ENCODE measurements at places on chromosomes 5 and 9.

- no peak for DNase-seq
Measured at GRCh38 chr5:139395844-139396640, 1.1 kb upstream of the PROB1 start.

DNA sequence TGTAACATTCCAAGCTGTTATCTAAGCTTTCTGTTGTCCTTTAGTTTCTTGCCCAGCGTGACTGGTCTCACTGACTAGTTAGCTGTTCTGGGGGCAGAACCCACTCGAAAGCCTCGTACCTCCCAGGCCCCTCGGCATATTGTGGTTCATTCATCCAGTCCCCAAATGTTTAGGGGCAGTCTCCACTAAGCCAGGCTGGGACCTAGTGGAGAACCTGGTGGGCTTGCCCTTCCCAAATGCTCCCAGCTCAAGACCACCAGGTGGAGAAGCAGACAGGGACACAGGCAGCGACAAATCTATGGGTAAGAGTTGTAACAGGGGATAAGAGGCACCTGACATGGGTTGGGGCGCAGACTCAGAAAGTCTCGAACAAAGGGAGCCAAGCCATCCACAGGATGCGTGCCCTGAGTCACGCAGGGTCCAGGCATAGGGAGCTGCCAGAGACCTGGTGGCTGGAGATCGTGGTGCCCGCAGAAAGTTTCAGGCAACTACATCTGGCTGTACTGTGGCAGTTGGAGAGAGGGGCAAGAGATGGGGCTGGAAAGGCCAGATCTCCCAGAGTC is 851 bp upstream of the EEIG1 start:
- no peak for DNase-seq

DNA sequence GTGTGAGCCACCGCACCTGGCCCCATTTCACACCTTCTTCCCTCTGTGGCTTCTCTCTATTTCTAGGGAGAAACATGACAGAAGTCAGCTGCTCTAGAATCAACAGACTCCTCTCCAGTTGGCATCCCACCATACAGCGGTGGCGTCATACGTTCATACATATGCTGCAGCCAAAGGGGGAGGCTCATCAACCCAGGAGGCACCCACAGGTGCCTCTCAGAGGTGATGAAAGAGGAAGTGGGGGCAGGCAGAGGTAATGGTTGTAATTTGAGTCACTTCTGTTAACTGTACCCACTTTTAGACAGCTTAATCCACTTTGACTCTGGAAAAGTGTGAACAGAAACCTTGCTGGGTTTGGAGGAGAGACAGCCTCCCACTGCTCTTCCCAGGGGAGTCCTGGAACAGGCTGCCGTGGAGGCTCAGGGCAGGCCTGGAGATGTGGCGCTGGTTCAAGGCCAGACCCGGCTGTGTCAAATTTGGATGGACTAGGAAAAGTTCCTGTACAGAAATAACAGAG is 47.3 kb upstream of the SUB1 start:
- no peak for DNase-seq

DNA sequence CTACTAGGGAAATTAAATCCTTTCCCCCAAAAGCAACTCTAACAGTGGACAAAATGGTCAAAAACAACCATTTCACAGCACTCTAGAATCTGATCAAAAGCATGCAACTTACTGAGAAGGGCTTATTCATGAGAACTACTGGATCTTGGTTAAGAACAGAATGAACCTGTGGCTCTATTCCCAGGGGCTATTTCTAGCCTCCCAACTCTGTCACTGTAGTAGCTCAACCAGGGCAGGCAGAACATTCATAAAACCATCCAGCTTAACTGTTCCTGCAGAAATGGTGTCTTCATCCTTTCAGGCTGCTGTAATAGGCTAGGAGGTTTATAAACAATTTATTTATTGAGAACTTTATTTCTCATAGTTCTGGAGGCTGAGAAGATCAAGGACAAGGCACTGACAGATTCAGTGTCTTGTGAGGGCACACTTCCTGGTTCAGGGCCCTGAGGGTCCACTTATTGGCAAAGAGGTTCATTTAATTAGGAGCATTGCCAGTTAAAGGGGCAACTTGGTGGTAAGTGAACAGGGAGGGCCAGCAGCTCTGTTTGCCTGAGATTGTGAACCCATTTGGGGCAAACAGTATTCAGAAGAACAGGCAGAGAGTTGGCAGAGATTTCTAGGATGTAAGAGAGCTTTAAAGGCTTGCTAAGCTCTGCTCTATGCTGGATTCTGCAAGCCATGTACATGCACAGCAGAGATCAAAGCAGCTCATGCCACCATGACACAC is 238.5 kb upstream of the FBXL7 start:
- no peak for DNase-seq

- DNase-seq = no peak
Measured at GRCh38 chr5:127919006-127919796, 164.4 kb upstream of the SLC12A2 start.

DNA sequence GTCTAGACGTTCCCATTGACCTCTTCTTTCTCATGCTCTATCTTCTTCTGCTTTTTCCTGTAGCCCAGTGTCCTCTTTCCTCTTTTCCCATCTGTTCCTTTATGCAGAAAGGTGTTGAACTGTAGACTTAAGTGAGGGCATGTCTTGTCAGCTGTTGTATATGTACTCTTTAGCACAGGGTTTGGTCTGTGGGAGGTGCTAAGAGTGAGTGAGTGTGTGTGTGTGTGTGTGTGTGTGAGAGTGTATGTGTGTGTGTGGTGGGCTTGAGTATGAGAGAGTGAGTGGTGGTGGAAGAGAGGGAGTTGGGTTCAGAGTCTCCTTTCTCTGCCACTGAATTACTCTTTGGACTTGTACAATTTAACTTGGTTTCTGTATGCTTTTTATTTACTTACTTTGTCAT is 10.3 kb upstream of the ROPN1L start:
- DNase-seq = no peak

GRCh38 chr9:135601988-135602387 is 37.4 kb downstream of the GLT6D1 start:
- no peak for DNase-seq

GRCh38 chr9:96605328-96605727 is 14.3 kb downstream of the CDC14B start:
- no peak for DNase-seq

DNA sequence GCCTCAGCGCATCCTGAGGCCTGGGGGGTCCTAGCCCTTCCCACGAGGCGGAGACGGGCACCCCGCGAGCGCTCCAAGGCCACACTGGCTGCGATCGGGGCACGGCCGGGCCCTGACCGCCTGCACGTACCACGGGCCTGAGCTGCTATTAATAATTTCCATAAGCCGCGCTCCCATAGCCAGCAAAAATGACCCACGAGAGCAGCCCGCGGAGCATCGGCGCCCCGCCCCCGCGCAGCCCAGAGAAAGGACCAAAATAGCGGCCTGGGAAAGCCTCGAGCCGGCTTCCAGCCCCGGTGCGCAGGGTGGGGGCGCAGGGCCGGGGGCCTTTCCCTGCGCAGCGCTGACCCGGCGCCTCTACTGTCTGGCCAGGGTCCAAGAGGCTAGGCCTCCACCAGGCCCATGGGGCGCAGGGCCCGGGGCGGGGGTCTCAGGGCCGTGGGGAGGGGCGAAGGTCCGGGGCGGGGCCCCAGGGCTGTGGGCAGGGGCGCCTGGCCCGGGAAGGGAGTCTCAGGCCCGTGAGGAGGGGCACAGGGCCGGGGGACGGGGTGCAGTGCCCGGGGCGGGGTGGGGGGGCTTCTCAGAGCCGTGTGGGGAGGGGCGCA is 54.4 kb downstream of the EXD3 start:
- DNase-seq = no peak

GRCh38 chr9:80644044-80644443 is 1045.3 kb downstream of the TLE1 start:
- DNase-seq = no peak

GRCh38 chr5:75640826-75641225 is 29.6 kb downstream of the ANKDD1B start:
- no peak for DNase-seq

DNA sequence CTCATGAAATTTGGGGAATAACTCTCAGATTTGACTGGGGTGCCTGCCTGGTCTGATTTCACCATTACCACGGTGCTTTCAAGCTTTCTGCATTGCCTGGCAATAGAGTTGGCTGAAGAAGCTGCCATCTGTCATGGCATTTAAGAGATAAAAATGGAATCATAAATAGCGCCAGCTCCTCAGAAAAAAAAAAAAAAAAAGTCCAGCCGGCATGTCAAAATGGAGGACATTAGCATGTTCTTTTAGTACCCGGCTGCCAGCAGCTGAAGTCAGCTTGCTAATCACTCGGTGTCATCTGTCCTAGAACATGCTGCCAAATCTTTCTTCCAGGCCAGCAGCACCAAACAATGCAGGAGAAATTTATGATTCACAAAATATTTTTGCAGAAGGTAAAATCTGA is 57.7 kb upstream of the CER1 start:
- no peak for DNase-seq

- no peak for DNase-seq
Measured at GRCh38 chr9:129580211-129580915, 40.5 kb downstream of the C9orf50 start.

GRCh38 chr5:52705720-52706119 is 82.0 kb upstream of the ITGA1 start:
- no peak for DNase-seq

DNA sequence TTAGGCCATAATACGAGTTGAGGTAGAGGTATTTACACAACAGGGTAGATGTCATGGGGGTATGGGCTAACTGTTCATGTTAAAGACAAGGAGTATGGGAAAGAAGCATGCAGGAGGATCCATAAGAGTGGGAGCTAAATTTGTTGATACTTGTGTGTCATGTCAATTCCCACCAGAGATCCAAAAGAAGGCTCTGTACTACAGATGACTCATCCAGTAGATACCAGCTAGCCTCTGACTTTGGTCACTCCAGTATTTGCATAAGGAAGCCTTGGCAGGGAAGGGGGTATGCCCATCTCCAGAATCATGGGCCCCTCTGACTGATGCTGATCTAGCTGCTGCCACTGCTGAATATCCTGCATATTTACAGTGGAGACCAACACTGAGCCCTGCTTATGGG is 743.7 kb upstream of the GRAMD2B start:
- DNase-seq = no peak

- DNase-seq = no peak
Measured at GRCh38 chr5:149656576-149657182, 73.4 kb upstream of the PPARGC1B start.

DNA sequence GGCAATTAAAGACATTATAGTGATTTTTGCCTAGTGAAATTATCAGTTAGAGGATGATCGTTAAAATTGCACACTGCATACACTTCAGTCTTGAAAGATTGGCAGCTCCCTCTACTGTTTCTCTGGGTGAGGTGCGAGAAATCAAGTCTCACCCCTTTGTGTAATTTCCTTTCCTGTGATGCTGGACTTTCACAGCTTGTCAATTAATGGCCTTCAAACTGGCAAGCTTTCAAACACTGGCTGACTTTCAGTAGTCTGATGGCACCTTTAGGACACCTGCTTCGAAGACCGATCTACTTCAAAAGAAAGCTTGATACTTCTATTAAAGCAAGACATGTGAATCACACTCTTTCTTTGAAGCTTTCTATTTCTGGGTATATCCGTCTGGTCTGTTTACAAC is 706.7 kb upstream of the PTPRD start:
- peak; percentile 4 for DNase-seq

GRCh38 chr5:126757713-126758357 is 19.1 kb upstream of the LMNB1 start:
- no peak for DNase-seq

DNA sequence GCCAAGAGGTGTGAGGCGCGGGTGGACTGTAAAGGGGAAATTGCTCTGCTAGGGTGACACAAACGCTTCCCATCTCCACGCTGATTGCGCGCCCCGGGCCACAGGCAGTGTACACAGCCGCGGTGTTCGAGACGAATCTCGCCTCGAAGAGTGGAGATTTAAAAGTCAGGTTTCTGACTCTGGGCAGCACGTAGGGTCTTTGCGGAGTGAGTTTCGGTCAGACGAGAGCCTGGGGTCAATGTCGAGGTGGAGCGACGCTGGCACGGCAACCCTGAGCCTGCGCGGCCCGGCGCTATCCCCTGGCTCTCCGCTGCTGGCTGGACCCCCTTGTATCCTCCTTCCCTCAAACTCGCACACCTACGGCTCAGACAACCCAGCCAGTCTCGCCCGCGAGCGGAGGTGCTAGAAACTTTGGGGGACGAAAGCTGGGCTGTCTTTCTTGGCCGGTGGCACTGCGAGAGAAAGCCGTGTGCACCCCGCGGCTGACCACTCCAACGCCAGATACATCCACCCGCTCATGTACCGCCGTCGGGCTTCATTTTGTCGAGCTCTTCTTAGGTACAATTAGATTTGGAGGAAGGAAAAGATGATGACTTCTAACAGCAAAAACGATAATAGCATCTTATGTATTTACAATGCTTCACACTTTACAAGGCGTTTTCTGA is 5.4 kb upstream of the FOXB2 start:
- no peak for DNase-seq

GRCh38 chr5:105632043-105632442 is 2038.7 kb downstream of the EFNA5 start:
- no peak for DNase-seq

DNA sequence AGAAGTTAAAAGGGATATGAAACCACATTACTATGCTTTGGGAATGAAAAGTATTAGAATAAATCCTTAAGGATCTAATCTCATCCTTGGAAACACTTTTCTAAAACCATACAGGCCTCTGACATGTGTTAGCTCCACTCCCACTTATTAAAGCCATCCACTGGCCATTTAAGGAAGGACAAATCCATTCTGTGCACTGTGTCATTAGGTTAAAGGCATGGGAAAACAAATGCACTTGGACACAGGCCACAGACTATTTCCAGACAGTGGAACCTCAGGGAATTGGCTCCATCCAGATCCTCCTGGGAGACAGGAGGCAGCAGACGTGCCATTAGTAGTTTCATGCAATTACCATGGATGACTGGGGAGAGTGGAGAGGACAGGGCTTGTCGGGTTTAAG is 454.9 kb downstream of the ENC1 start:
- no peak for DNase-seq

- DNase-seq = no peak
Measured at GRCh38 chr5:162256711-162257110, 189.1 kb downstream of the GABRG2 start.

DNA sequence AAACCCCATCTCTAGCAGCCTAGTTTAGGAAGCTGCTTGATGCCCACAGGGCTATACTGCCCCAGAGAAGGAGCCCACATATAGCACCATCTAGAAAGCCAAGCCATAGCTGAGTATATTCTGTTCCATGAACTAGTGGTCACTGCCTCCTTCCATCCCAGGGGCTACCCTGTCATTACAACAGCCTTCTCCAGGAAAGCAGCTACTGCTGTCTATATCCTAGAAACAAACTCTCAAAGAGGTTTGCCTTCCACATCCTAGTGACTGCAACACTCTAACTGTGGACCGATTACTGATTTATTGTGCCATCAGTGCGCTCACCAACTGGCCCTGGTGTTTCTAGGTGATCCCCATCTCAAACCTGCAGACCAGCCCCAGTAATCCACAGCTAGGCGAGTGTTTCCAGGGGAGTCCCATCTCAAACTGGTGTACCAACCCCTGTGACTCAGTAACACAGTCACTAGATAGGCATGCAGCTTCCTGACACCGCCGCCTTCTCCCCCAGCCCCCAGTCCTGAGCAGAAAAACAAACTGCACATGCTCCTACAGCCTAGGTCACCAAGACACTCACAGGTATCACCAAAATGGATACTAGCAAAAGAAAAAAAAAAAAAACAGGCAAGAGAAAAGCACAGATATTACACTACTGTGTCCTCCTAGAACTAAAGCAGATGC is 14.8 kb downstream of the SPTLC1 start:
- no peak for DNase-seq

GRCh38 chr9:7172154-7173115 is 414.7 kb downstream of the KDM4C start:
- DNase-seq = no peak

Data from renal cortex interstitium (tissue), 15 donors.